Activated CD4-positive, alpha-beta T cell treated with anti-CD3 and anti-CD28 coated beads for 24 hours (primary cell): ENCODE measurements at places on chromosomes 13 and 19.

GRCh38 chr19:51001515-51001914 is at the start of gene KLK8:
KLK8 (minus strand) TSS chr19:51001604; CDS start chr19:51001167, 437 bp downstream.
- no peak for DNase-seq

- no peak for DNase-seq
These were observed 27.7 kb upstream of the DCUN1D2 start for GRCh38 chr13:113518076-113518803.

DNA sequence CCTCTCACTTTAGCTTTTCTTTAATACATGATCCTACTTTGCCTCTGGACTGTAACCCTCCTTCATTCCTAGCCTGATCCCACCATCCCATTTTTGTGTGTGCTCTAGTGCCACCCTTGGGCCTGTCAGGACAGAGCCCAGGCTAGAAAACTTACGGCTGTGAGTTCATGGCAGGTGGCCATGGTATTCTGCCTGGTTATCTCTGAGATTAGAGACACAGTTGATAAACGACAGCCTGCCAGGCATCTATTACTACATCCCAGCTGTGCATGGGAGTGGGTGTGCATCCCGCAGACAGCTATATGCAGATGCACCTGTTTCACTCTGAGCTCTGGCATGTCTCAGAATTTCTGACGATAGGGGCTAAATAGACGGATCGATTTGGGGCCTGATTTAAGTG is 110.9 kb downstream of the HS6ST3 start:
- DNase-seq: no peak

GRCh38 chr13:45092663-45093062 is 27.6 kb upstream of the GTF2F2 start:
- DNase-seq: no peak

- DNase-seq: no peak
These were observed 35.6 kb upstream of the SPATA13 start for GRCh38 chr13:24124789-24125476.

DNA sequence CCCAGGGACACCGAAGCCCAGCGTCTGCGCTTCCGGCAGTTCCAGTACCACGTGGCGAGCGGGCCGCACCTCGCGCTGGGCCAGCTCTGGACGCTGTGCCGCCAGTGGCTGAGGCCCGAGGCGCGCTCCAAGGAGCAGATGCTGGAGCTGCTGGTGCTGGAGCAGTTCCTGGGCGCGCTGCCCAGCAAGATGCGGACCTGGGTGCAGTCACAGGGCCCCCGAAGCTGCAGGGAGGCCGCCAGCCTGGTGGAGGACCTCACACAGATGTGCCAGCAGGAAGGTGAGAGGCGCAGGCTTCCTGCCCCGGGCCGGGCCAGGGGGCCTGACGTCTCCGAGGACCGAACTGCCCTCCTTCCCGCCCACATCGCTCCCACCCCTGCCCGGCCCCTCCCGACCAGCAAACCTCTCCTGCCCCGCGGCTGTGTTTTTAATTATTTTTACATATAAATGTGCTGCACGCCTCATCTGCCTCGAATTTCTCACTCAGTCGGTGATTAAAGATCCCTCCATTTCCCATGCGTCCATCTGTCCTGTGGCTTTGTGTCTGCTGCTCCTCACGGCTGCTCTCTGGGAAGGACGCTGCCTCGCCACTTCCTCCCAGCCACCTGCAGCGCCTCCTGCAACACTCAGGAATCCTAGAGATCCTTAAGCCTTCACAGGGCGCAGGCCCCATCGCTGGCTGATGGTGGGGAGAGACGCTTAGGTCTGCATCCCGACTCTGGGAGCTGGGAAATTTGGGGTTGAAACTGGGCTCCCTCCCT is 4.3 kb downstream of the ZSCAN1 start:
- DNase-seq: no peak

DNA sequence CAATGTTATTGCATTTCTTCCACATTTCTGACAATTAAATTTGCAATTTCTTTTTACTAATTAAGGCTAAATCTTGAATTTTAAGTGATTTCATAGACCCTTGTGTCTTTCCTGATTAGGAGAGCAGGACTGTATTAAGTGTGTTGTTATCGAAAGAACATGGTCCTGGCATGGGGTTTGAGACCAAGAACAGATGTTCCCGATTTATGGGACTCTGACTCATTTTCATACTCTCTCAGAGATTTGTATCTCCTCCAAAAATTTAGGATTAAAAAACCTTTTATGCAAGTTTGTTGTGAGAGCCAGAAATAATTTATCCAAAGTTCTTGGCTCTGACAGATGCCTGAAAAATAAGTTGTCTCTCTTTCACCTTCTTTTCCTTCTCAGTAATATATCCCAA is 589.3 kb upstream of the ARGLU1 start:
- no peak for DNase-seq

DNA sequence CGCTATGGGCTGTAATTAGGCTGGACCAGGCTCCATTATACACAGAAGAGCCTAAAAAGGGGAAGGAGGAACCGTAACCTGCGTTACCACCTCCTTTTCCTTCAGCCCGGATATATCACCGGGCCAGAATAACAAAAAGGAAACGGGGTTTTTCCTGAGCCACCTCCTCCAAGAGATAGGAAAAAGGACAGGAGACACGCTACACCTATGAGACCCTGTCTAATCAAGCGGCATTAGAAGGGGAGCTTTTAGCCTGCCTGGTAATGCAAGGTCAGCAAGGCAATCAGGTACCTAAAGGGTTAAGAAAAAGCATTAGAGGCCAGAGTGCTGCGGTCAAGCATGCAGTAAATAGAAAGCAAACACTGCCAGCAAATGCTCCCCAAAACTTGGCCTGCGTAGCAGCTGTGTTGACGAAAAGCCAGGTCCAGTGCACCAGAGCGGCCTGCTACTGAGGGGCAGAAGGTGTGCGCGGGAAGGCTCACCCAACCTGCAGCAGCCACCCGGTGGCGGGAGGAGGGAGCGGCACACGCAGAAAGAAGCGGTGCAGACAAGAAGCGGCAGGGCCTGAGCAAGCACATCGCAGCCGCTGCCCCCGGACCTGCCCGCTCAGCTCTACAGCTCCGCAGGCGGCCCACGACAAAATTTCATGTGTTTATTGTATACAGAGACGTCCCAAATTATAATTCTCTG is 1466.1 kb downstream of the UQCRFS1 start:
- DNase-seq: no peak

DNA sequence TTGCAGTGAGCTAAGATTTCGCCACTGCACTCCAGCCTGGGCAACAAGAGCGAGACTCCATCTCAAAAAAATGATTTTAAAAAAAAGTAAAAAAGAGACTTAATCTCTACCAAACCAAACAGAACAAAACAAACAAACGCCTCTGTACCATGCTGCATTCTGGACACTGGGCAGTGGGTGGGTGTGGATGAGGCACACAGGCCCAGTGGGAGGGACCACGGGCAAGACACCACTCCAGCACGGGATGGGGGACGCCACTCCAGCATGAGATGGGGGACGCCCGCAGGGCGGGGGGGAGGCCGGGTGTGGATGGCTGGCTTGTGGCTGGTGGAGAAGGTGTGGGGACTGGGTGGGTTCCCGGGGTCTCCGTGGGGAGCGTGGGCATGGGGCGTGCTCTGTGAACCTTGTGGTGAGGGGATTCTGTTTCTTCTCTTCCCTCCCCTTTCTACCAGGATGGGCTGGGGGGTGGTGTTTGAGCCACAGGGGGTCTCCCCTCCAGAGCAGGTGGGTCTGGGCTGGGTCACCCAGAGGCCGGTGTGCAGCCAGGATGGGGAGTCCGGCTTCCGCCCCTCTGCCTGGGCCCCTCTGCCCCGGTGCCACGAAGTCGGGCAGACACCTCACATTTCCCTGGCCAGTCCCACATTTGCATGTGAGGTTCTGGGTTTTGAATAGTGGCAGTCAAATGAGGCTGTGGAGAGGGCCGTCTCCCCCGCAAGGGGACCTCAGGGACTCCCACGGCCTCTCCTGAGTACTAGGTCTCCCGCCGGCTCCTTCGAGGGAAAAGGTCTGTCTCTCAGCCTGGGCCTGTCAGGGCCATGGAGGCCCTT is 23.9 kb upstream of the MATK start:
- DNase-seq: no peak

DNA sequence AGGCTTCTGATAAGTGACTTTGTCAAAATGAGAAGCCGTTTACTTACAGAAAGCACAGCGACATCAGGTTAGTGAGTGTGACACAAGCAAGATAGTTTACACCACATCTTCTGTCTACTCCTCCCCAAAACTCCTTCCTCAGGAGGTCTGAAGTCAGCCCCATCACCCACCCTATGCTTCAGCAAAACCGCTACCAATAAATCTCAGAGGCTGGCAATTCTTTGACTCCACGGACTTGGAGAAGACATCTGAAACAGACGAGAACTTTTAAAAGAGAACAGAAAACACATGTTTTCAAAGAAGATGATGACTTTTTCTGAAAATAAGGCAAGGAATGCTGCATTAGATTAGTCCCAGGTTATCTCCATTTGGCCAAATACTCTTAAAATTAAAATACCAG is 261.1 kb downstream of the TBC1D4 start:
- DNase-seq: no peak

GRCh38 chr19:55137915-55138314 is 11.1 kb downstream of the TNNT1 start:
- DNase-seq: no peak

- no peak for DNase-seq
These were observed 428.8 kb downstream of the DCT start for GRCh38 chr13:94050686-94051085.

DNA sequence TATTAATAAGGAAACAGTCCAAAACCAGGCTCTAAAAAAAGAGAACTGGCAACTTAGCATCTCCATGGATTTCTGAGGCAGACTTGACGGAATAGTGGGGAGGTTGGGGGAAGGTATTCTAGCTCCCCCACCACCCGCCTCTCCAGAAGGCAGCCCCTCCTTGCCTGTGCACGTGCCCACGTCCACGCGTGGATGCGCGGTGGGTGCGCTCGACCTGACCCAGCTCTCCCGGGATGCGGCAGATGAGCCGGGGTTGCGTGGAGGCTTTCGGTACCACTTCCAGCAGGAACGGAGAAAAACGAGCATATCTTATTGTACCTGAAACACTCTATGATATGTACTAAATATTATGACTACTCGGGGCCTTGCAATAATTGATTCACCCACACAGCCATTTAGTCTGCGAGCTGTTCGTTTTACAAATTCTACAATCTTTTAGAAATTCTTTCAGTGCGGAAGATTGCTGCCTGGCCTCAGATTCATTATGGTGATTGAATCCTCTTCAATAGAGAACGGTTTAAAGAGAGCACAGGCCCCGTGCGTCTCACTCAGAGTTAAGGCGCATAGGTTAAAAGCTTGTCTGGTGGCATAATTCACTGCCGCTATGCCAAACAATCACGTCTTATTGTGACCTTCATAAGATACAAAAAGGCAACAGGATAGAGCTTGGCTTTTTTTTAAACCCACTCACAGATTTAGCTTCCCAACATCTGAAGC is 117.9 kb downstream of the URI1 start:
- no peak for DNase-seq

DNA sequence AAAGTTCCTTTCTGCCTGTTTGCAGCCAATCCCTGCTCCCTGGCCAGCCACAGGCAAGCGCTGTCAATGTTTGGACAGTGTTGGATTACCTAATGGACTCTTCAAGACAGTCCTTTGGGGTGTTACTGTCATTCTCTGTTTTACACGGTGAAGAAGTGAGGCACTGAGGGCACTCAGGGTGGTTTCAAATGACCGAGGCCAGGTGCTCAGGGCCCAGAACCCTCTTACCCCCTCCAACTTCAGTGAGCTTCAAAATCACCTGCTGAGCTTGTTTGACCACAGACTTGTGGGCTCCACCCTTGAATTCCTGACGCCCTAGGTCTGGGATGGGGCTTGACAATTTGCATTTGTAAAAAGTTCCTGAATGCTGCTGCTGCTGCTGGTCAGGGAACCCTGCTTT is 97.9 kb downstream of the GGACT start:
- DNase-seq: no peak

DNA sequence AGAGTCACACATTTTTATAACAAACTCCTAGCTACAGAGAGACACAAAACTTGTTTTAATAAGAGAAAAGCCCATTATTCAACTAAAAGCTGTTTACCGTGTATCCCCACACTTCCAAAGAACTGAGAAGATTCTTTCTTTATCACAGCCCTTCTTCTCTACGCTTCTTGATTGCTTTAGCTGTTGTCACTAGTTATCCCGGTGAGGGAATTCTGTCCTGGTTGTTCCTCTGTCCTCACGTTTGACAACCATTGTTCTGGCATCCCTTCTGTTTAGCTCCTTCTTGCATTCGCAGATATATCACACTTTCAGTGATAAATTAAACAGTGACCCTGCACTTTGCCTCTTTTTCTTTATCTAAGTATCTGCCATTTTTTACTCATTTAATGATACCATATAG is 1035.1 kb upstream of the PCDH20 start:
- DNase-seq: no peak

- no peak for DNase-seq
These were observed 1303.4 kb downstream of the PCDH9 start for GRCh38 chr13:65926750-65927171.

- no peak for DNase-seq
These were observed 54.2 kb downstream of the PCDH9 start for GRCh38 chr13:67175836-67176459.

DNA sequence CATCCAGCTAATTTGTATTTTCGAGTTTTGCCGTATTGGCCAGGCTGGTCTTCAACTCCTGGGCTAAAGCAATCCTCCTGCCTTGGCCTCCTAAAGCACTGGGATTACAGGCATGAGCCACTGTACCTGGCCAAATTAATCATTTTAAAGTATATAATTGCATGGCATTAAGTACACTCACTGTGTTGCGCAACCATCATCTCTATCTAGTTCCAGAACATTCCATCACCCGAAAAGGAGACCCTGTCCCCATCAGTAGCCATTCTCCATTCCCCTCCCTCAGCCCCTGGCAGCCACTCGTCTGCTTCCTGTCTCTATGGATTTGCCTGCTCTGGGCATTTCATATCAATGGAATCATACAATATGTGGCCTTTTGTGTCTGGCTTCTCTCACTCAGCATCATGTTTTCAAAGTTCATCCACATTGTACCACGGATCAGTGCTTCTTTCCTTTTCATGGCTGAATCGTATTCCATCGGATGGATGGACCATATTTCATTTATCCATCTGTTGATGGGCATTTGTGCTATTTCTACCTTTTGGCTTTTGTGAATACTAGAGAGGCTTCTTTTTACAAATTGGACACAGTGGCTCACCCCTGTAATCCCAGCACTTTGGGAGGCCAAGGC is 13.1 kb downstream of the PGPEP1 start:
- no peak for DNase-seq

- DNase-seq: no peak
These were observed 65.1 kb downstream of the KCNRG start for GRCh38 chr13:50080203-50080910.

DNA sequence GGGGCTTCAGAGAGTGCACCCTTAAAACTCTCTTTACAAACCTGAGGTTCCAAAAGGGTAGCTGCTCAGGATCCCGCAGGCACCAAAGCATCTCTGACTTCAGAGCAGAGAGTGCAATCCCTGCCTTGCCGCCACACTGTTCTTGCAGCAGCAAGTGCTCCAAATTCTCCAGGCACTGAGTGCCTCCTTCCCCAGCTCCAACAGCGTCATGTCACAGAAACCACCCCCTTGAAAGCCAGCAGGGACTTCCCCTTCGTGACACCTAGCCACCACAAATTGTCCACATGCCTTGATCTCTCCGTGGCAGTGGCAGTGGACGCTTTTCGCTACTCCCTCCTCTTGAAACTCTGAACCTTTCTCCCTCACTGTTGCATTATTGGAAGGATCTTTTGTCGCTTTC is 39.9 kb downstream of the MBNL2 start:
- DNase-seq: no peak

GRCh38 chr13:21747456-21747855 is 76.6 kb downstream of the FGF9 start:
- DNase-seq: no peak
